ENCODE measurements at places on chromosomes 13 and 19. TPM values are rescaled to one million over a fixed set of nuclear protein-coding genes. Genes with fewer than 3 reads are reported as not detected.

Gene MYADM
- 122 TPM for polyA plus RNA-seq

Gene TICAM1
- 0.57 TPM for polyA plus RNA-seq

Gene FFAR1
- polyA plus RNA-seq = not detected

Gene YJEFN3
- polyA plus RNA-seq = 17.2 TPM

Gene ZNF793
- 5.0 TPM for polyA plus RNA-seq

Measured in H1 (cell line).